ENCODE measurements at places on chromosomes 12 and 14.

- DNase-seq = no peak
Observed at GRCh38 chr14:54818201-54819133, 84.2 kb downstream of the GCH1 start.

DNA sequence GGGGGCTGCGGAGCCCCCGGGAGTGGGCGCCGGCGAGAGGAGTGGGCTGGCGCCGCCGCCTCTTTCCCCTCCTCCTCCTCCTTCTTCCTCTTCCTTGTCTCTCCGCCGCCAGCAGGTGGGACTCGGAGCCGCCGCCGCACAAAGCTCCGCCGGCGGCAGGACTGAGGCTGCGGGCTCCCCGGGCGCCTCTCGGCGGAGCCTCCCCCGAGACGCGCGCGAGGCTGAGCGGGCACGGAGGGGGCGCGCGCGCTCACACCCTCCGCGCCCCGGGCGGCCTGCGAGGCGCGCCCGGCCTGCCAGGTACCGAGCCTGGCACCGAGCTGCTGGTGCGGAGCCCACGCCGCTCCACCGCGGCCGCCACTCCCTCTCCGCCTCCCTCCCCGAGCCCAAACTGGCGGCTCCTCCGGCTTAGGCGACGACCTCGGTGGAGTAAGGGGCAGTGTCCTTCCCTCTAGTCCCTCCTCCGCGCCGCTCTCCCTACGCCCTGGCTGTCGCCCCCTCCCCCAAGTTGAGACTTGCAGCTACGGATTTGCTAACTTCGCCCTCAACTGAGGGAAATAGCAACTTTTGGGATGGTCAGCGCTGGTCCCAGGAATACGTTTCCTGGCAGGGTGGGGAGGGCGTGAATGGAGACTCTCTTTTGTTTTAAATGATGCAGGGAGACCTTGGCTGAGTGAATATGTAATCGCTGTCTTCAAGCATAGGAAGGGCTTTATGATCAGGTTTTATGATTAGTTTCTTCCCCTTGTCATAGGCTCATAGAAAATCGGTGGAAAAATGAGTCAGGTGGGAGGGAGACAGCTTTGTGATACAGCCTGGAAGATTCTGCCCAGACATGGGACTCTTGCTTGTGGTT, 199.5 kb upstream of the CAND1 start:
- peak; percentile 38 for DNase-seq

DNA sequence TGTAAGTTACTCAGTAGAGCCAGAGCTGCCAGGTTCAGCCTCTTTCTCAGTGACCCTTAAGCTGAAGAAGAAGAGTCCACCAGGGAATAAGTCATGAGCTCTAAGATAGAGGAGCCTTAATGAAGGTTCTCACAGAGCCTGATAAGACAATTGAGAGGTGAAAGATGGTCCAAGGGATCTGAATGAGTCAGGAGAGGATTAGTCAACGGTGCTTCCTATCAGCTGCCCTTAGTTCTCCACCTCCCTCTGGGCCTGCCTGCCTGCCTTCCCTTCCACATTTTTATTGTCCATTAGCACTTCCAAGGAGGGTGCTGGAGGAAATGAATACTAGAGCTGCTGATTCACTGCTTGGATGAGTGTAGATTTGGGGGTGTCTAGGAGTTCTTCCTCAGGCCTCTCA, 161.7 kb upstream of the RMST start:
- no peak for DNase-seq

DNA sequence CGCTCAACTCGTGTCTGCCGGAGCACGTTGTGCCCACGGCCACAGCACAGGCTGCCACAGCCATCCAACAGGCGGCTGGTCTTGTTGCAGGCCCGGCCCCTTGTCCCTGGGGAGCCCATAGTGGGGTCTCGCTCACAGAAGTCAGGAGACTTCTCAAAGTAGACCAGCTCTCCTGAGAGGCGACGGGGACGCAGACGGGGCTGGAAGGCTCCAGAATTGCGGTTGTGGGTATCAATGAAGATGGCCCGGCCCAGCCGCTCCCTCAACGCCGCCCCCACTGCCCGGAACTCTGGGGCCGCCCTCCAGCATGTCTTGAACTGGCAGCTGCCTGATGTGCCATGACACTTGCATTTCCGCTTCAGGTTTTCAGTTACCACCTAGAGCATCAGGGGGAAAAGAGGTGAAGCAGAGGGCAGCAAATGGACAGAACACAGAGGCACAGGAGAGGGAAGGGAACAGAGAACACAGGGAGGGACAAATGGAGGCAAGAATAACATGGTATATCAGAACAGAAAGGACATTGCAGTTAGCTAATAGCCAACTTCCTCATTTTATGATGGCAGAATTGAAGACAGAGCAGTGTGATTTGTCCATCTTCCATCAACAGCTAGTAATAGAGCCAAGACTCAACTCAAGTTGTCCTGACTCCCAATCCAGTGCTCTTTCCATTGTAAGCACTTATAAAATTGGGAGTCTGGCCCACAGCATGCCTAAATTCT, 5.2 kb downstream of the WNT10B start:
- no peak for DNase-seq

GRCh38 chr14:96267916-96268315, 11.9 kb downstream of the BDKRB1 start:
- DNase-seq = no peak

GRCh38 chr14:89466944-89467343, 49.9 kb upstream of the FOXN3 start:
- DNase-seq = no peak

DNA sequence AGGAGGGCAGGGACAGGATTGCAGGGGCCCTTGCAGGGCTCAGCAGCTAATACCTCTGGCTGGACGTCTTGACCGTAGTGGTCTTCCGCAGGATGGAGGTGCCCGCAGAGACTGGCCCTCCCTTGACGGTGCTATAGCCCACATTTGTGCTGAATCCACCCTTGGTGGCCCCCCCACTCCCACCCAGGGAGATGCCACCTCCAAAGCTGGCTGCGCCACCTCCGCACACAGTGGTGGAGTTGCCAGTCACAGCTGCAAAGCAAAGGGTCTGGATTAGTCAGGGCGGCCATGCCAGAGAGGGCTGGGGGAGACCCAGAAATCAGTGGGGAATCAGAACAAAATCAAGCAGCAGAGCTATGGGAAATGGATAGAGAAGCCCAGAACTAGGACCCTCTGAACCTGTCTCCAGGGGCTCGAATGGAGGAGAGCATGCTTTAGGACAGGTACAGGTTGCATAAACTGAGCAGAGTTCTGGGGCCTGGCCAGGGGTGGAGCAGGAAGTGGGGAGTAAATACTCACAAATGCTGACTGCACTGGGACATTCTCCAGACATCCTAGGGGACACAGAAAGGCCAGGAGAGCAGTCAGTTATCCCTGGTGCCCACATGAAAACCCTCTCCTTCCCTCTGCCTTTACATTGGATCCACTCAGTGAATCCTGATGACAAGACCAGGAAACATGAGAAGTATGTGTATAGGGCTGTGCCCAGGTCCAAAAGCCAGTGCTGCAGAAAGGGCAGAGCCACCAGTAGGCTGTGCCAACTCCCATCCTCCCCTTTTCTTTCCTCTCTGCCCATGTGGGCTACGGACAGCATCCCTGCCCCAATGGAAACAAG, 8.1 kb upstream of the KRT4 start:
- DNase-seq = no peak

DNA sequence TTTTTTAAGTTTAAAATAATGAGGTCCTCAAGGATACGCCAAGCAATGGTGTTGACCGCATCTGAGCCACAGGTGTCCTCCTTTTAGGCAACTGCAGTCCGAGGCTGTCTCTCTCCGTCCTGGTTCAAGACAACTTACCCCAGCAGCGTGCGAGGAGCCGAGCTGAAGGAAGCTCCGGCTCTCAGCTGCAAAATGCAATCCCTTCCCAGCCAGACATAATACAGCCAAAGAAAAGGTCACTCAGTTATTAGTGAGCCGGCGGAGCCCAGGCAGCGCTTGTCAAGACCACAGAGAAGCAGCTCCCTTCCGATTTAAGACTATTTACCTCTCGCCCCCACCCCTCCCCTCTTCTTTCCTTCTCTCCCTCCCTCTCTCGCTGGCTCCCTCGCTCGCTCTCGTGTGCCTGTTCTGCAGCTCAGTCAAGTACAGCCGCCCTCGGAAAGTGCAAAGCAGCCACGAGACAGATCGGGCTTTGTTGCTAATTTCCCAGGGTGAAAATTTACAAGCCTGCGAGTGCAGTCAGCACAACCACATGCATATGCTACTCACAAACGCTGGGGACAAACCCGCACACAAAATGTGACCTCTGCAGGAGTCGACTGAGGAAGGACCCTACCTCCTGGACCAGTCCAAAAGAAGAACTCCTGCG, 363 bp upstream of the LMO3 start:
- DNase-seq = peak; percentile 29

- no peak for DNase-seq
Observed at GRCh38 chr14:100723830-100724437, 2.8 kb upstream of the DLK1 start.

GRCh38 chr14:49957089-49957852, 64.4 kb downstream of the ARF6 start:
- DNase-seq = no peak

- DNase-seq = no peak
Observed at GRCh38 chr14:88612981-88613380, 50.1 kb downstream of the ZC3H14 start.

DNA sequence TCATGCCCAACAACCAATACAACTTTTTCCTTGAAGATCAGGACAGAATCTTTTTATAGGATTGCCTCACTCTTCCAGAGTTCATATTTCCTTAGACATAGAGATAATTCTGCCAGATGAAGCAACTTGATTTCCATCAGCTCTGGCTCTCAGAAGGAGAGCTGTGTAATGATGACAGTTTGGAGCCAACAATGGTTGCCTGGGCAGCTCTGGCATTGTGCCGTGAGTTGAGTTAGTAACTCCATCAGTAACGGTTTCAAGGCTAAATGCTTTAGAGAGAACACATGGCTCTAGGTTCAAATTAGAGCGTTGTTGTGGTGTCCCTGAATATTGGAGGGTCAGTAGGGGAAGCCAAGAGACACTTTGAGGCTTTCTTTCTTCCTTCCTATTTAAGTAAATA, 501.7 kb upstream of the SEL1L start:
- DNase-seq = no peak

GRCh38 chr12:15001733-15002382, 29.0 kb downstream of the PDE6H start:
- DNase-seq = no peak

- no peak for DNase-seq
Observed at GRCh38 chr12:12206776-12207388, 60.0 kb downstream of the LRP6 start.

GRCh38 chr14:38310420-38310995, 54.6 kb upstream of the CLEC14A start:
- DNase-seq = no peak

- no peak for DNase-seq
Observed at GRCh38 chr12:123160801-123161487, 10.1 kb upstream of the PITPNM2 start.

DNA sequence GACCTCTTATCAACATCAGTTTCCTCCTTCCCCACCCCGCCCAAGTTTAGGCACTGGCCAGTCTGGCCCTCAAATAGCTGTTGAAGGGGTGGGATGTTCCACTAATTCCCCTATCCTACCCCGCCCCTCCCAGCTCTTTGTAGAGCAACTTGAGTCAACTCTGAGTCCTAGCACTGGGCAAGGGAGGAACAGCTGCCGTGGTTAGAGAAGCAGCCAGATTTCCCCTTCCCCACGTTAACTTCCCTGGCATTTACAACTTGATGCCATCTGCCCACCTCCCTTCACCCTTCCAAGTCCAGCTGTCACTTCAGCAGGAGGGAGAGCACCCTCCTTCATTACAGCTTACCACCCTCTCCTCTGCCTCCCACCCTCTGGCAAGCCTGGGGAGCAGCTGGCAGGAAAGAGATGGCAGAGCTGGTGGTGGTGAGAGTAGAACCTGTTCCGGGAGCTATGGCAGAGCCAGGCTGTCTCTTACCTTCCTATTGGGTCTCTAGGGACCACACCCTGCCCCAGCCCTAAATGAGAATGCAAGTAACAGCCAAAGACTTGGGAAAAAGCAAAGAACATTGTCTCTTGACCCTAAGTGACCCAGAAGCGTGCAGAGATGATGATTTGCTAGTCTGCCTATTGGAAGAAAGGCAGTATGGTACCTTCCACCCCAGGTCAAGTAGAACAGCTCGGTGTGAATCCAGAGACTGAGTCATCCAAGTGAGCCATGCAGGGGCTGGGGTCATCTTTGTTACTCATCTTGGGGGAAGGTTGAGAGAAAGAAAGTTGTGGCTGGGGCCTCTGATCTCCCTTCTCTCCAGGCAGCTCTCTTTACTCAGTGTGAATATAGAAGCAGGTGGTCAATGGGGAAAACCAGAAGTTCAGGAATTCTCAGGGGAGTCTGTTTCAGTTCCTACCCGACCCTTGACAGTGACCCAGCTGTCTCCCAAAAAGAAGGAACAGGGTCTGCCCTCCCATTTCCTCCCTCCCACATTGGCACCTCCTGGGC, 1.5 kb downstream of the BLOC1S1 start:
- DNase-seq = no peak

GRCh38 chr14:90405755-90406154, 8.9 kb downstream of the CALM1 start:
- DNase-seq = no peak

DNA sequence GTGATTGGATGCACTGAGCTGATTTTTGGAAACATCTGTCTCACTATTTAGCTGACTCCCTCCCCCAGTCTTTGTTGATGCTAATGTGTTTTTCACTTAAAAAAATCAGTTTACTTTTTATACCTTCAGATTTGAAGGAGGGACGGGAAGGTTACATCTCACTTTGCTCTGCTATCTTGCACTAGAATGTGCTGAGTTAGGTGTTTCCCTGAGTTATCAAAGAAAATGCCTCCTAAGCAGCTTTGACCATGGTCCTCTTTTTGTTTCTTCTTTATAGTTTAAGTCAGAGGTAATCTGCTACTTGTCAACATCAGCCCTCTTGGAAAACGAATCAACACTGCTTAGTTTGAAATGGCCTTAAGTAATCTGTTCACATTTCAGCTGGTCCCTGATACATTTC, 222.0 kb downstream of the TMEM132D start:
- DNase-seq = no peak

DNA sequence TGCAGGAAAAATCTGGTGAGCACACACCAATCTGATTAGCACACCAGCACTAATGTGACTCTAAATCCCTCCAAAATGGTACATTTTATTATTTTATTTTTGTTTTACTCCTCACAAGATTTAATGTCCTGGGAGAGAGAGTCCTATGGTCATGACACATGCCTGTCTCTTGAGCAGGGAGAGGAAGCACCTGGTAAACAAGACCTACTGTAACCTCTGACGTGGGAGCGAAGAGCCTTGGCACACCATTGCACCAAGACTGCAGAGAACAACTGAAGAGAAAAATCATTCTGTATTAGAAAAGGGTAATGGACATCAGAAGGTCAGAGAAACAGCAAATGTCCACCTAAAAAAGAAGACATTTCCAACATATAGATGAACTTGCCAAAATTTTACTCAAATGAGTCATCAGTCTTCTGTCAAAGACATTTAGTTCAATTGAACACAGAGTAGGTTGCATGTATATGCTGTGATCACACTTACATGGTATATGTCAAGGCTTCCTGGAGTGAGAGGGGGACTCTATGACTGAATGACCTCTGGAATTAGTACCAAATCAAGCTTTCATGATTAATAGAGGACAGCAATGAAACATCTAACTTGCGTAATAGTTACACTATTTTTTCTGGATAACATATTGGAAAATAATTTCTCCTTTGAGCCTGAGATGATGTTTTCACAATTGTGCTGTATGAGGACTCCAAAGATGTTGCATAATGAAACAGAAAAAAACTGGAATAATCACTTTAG, 186.9 kb upstream of the FLRT2 start:
- no peak for DNase-seq

Measured in HuH-7 (cell line).